ENCODE measurements at places on chromosomes 5 and 9. TPM values are rescaled to one million over a fixed set of nuclear protein-coding genes. Genes with fewer than 3 reads are reported as not detected.

The C1QTNF3 gene
- 2.7 TPM for total RNA-seq

The N4BP3 gene
- 2.2 TPM for total RNA-seq

The ZDHHC11 gene
- 7.8 TPM for total RNA-seq

The FOXD4L4 gene
- total RNA-seq: not detected

The ZFP2 gene
- 1.0 TPM for total RNA-seq

The MIGA2 gene
- 47.4 TPM for total RNA-seq

The LCN6 gene
- 0.56 TPM for total RNA-seq

The CENPK gene
- 31.4 TPM for total RNA-seq

The HBEGF gene
- total RNA-seq: 4.3 TPM

The ADGRD2 gene
- total RNA-seq: not detected

The BHMT2 gene
- total RNA-seq: 0.90 TPM

The HAVCR1 gene
- 27.7 TPM for total RNA-seq

The GRIA1 gene
- total RNA-seq: not detected

The CCDC183 gene
- total RNA-seq: 20.0 TPM

GRCh38 chr9:2214707-2215106 lies 199.6 kb downstream of the SMARCA2 start:
- H3K4me1 ChIP-seq: no peaks in the 10 kb centered on the region
- no peak overlapping the region for H3K4me3 ChIP-seq
- DNase-seq: no peak
- no peaks in the 10 kb centered on the region for H3K36me3 ChIP-seq
- no peak overlapping the region for H3K27ac ChIP-seq

DNA sequence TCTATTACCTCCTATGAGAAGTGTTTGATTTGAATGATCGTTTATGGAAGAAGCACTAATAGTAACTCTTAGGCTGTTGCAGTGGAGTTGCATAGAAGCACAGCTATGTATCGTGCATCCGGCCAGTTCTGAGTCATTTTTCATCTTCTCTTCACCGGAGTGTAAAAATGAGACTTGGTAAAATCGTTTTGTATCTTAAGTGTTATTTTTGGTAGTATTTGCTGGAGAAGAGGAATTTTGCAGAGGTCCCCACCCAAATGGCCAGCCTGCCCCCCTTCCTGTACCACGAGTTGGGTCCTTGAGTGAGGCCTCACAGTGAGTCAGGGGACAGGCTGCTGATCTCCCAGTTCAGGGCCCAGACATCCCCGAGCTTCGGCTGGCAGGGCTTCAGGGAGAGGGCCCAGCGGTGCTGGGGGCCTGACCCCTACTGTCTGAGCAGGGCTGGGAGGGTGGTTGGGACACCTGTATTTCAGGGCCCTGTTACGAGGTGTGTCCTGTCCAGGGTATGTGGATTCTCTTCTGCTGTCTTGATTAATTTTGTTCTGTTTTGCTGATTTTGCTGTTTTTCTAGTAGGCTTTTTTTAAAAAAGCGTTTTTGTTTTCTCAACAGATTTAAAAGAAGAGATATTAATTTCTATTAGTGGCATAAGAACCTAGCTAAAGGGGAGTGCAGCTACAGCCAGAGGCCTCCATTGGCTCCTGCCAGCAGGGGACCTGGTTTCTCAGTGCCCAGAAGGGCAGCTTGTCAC lies 210.8 kb downstream of the TRIO start:
- DNase-seq: no peak
- no peaks in the 10 kb centered on the region for H3K27me3 ChIP-seq
- no peak overlapping the region for H3K4me3 ChIP-seq
- no peak overlapping the region for H3K27ac ChIP-seq

DNA sequence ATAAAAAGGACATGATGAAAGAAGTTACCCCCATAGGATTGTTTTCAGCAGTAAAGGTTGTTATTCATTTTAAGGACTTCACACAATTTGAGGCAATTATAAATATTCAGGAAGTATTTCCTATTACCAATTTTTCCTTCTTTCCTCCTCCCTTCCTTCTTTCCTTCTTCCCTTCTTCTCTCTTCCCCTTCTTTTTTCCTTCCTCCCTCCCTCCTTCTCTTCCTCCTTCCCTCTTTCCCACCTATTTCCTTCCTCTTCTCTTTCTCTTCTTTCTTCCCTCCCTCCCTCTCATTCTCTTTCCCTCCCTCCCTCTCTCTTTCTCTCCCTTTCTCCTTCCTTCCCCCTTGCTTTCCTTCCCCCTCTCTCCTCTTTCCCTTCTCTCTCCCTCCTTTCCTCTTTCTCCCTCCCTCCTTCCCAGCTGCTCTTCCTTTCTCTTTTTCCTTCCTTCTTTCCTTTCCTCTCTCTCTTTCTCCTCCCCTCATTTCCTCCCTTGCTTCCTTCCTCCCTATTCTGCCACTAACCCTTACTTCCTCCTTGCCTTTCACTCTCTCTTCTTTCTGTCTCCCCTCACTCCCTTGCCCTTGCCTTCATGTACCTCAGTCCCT lies 105.1 kb downstream of the ADRB2 start:
- DNase-seq: no peak
- H3K36me3 ChIP-seq: no peaks in the 10 kb centered on the region
- no peak overlapping the region for H3K27ac ChIP-seq
- no peaks in the 10 kb centered on the region for H3K27me3 ChIP-seq
- H3K4me1 ChIP-seq: no peaks in the 10 kb centered on the region
- no peak overlapping the region for H3K4me3 ChIP-seq

- no peak overlapping the region for H3K4me3 ChIP-seq
- no peaks in the 10 kb centered on the region for H3K4me1 ChIP-seq
- H3K36me3 ChIP-seq: no peaks in the 10 kb centered on the region
- H3K27ac ChIP-seq: no peak overlapping the region
- no peaks in the 10 kb centered on the region for H3K27me3 ChIP-seq
- no peak for DNase-seq
Observed at GRCh38 chr5:79285833-79286232, 49.9 kb downstream of the JMY start.

- no peaks in the 10 kb centered on the region for H3K36me3 ChIP-seq
- no peaks in the 10 kb centered on the region for H3K27me3 ChIP-seq
- H3K4me3 ChIP-seq: peak overlapping the region; percentile 12
- no peak overlapping the region for H3K27ac ChIP-seq
- H3K4me1 ChIP-seq: no peaks in the 10 kb centered on the region
- no peak for DNase-seq
Observed at GRCh38 chr9:117706421-117707116, 2.4 kb downstream of the TLR4 start.

GRCh38 chr5:157476702-157477408 lies 16.8 kb downstream of the NIPAL4 start:
- no peaks in the 10 kb centered on the region for H3K27me3 ChIP-seq
- peak; percentile 45 for DNase-seq
- H3K36me3 ChIP-seq: no peaks in the 10 kb centered on the region
- H3K4me1 ChIP-seq: no peaks in the 10 kb centered on the region
- H3K27ac ChIP-seq: no peak overlapping the region
- H3K4me3 ChIP-seq: no peak overlapping the region

DNA sequence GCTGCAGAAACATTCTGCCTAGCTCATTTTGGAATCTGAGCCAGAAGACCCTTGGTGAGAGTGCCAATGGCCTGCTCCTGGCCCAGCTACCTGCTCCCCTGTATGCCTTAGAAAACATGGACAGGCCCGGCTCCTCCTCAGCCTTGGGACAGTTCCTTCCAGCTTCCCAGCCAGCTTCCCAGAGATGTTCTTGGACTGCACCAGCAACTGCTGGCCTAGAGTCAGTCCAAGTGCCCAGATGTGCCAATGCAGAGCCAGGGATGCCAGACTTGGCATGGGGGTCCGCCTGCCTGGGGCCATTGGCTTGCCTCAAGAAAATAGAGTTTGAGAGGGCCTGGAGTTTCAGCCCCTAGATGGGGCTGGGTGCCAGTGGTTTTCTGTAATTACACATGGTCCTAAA lies 142.2 kb upstream of the TRIM32 start:
- H3K27me3 ChIP-seq: no peaks in the 10 kb centered on the region
- no peak for DNase-seq
- H3K36me3 ChIP-seq: no peaks in the 10 kb centered on the region
- no peaks in the 10 kb centered on the region for H3K4me1 ChIP-seq
- no peak overlapping the region for H3K27ac ChIP-seq

GRCh38 chr5:179414459-179415261 lies 69.4 kb upstream of the ADAMTS2 start:
- H3K27me3 ChIP-seq: no peaks in the 10 kb centered on the region
- no peak overlapping the region for H3K27ac ChIP-seq
- H3K4me1 ChIP-seq: no peaks in the 10 kb centered on the region
- H3K36me3 ChIP-seq: no peaks in the 10 kb centered on the region
- DNase-seq: peak; percentile 12

- no peak for DNase-seq
- H3K36me3 ChIP-seq: no peaks in the 10 kb centered on the region
- H3K27ac ChIP-seq: peak overlapping the region; percentile 3
- H3K4me3 ChIP-seq: no peak overlapping the region
Observed at GRCh38 chr5:131672776-131673175, 37.7 kb upstream of the RAPGEF6 start.

GRCh38 chr5:169063316-169063953 lies 237.5 kb downstream of the SLIT3 start:
- H3K4me1 ChIP-seq: no peaks in the 10 kb centered on the region
- no peak for DNase-seq
- H3K36me3 ChIP-seq: no peaks in the 10 kb centered on the region
- no peak overlapping the region for H3K27ac ChIP-seq
- no peaks in the 10 kb centered on the region for H3K27me3 ChIP-seq

GRCh38 chr9:76453785-76454184 lies 5.2 kb upstream of the GCNT1 start:
- DNase-seq: no peak
- H3K4me1 ChIP-seq: no peaks in the 10 kb centered on the region
- no peaks in the 10 kb centered on the region for H3K36me3 ChIP-seq
- no peak overlapping the region for H3K4me3 ChIP-seq

DNA sequence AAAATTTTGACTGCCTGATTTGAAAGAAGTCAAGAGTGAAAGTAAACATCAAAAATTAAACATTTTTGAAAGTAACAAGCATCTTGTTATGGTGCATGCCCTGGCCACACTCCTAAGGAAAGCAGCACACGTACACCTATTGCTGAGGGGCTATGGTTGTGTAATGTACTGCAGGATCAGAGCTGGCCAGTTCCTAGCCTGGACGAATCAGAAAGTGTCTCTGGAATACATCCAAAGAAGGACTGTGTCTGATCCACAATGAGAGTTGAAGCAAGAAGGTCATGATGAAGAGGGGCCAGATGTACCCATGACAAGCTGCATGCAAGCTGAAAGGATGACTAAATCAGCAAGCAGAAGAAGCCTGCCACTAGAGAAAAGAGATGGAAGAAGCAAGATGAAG lies 618.2 kb downstream of the TLE1 start:
- no peak overlapping the region for H3K27ac ChIP-seq
- DNase-seq: no peak
- H3K36me3 ChIP-seq: no peaks in the 10 kb centered on the region

DNA sequence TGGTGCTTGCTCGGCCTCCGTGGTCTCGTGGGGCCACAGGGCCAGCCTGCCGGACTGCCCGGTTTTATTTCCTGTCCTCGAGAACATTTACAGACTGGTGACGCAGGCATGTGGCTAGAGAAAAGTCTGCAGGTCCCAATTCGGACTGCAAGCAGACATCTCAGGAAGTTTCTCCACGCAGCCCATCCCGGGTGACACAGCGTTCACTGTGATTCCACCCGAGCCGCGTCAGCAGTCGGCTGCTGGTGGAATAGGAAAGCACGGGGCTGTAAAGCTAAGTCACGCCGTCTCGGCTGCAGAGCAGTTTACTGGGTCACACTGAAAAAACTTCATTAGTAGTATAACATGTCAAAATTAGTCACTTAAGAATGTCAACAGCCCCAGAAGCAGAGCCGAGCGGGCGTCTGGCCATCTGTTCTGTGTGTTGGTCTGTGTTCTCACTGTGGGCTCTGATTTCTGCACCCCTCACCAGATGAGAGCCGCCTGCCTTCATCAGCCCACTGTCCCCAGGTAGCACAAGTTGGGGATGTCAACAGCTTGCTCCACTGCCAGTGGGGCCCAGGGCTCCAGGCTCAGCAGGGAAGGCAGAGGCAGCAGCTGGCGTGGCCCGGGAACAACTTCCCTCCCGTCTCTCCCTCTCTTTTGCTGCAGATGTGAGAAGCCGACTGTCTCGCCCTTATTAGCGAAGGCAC lies 363.7 kb downstream of the IRX2 start:
- no peak overlapping the region for H3K27ac ChIP-seq
- DNase-seq: no peak
- H3K4me3 ChIP-seq: no peak overlapping the region
- no peaks in the 10 kb centered on the region for H3K27me3 ChIP-seq

GRCh38 chr5:56481428-56482357 lies 248.6 kb upstream of the ANKRD55 start:
- DNase-seq: peak; percentile 36
- peak overlapping the region; percentile 40 for H3K4me3 ChIP-seq
- H3K36me3 ChIP-seq: no peaks in the 10 kb centered on the region
- peak overlapping the region; percentile 76 for H3K27ac ChIP-seq

DNA sequence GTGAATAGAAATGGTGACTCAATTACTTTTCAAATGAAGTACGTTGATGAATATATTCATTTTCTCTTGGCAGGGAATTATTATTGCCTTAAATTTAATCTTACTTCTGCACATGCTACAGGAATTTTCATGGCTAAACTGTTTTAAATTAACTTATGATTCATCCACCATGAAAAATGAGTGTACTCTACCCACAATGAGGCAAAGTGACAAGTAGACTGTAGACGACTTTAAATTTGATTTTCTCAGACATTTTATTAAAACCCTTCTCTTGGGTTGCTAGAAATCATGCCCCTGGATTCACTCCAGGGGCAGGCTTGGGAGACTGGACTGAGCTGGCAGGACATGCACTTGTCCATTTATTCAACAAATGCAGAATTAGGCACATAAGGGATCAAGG lies 23.5 kb upstream of the ERAP2 start:
- H3K27me3 ChIP-seq: no peaks in the 10 kb centered on the region
- no peaks in the 10 kb centered on the region for H3K4me1 ChIP-seq
- H3K27ac ChIP-seq: no peak overlapping the region
- H3K4me3 ChIP-seq: no peak overlapping the region

DNA sequence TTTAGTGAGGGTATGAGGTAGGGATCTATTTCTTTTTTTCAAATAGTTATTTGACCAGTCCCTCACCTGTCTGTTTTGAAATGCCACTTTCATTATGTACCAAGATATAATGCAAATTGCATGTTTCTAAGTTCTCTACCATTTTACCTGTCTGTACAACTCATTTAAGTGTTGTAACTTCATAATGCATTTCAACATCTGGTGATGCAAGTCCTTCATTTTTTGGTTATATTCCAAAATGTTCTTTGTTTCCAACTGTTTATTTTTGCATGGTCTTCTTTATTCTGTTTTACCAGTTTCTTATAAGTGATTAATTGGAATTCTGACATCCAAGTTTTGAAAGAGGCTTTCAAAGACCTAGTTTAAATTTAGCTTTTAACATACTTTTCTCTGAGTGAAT lies 26.8 kb downstream of the TDRD7 start:
- no peak overlapping the region for H3K27ac ChIP-seq
- H3K4me1 ChIP-seq: no peaks in the 10 kb centered on the region
- no peaks in the 10 kb centered on the region for H3K36me3 ChIP-seq
- DNase-seq: no peak
- no peak overlapping the region for H3K4me3 ChIP-seq

GRCh38 chr9:6413365-6414246 lies 607 bp downstream of the UHRF2 start:
- H3K27me3 ChIP-seq: no peaks in the 10 kb centered on the region
- peak overlapping the region; percentile 87 for H3K27ac ChIP-seq
- H3K36me3 ChIP-seq: no peaks in the 10 kb centered on the region
- peak overlapping the region; percentile 99 for H3K4me3 ChIP-seq

- H3K4me3 ChIP-seq: no peak overlapping the region
- no peak for DNase-seq
- no peaks in the 10 kb centered on the region for H3K4me1 ChIP-seq
- no peak overlapping the region for H3K27ac ChIP-seq
- H3K27me3 ChIP-seq: no peaks in the 10 kb centered on the region
Observed at GRCh38 chr5:13540168-13540750, 404.2 kb downstream of the DNAH5 start.
